GM12878 (cell line): ENCODE measurements at places on chromosomes 13 and 19. TPM values are rescaled to one million over a fixed set of nuclear protein-coding genes. Genes with fewer than 3 reads are reported as not detected.
A peak's percentile ranks its signal among the peaks of the same experiment; 100 is the strongest.

- no peak for DNase-seq
Observed at GRCh38 chr19:4052114-4052992, 14.3 kb downstream of the ZBTB7A start.

DNA sequence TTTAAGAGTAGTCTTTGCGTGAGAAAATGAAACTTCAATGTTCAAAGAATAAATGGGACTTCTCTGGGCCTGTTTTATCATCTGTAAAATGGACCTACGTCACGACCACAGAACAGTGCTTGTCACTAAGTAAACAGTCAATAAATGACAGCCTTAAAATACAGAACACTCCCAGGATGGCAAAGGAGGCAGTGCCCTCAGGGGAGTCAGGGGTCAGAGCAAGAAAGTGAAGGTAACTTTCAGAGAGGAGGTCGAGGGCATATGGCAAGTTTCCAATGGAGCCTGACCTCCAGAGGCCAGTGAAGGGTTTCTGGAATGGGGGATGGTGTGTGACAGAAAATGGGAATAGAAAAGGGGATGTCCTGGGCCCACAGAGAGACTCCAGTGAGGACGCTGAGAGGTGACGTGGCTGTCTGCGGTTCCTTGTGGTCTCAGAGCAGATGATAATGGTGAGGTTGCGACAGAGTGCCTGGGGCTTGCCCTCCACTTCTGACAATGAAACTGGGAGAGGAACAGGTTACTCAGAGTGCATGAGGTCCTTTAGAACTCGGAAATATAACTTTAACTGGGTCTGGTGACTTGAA, 91.8 kb downstream of the UBL3 start:
- DNase-seq, result peak; percentile 74

DNA sequence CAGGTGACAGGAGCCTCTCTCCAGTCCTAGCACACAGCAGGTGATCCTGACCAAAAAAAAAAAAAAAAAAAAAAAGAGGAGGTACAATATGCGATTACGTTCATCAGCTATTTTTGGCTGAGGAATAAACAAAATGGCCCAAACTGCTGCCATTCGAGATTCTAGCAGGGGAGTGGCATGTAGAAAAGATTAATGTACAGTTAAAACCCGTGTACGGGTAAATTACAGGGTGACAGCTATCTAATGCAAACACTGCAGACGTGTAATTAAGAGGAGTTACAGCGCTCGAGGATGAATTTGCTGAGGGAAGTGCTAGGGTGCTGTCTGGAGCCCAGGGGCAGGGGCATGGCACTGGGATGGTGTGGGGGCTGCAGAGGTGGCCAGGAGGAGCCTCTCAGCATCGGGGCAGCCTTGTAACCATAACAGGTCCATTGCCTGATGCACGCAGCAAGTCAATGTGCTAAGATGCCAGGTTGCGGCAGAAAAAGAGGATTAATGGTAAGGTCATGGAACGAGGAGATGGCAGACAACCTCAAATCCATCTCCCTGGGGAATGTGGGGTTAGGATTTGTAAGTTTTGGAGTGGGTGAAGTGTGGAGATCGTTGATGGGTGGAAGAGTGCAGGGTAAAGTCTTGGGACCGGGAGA, 17.4 kb downstream of the CHST8 start:
- DNase-seq, result no peak

GRCh38 chr13:85170372-85170771, 628.8 kb downstream of the SLITRK6 start:
- no peak for DNase-seq

The PTH2 gene
- not detected in 2 replicates for total RNA-seq
